ENCODE measurements at places on chromosomes 2 and 18. TPM values are rescaled to one million over a fixed set of nuclear protein-coding genes. Genes with fewer than 3 reads are reported as not detected.

Gene C2orf78
- total RNA-seq: not detected

Gene DSG2
- total RNA-seq: 25.6 TPM

Gene OTOF
- total RNA-seq: 0.44 TPM

Gene FASTKD2
- total RNA-seq: 29.1 TPM

Gene B3GNT2
- 35.0 TPM for total RNA-seq

Gene CIB4
- total RNA-seq: not detected

Gene ABCG5
- total RNA-seq: not detected

Gene SERPINB2
- not detected for total RNA-seq

Gene ZDBF2
- total RNA-seq: 5.9 TPM

Gene RAX
- total RNA-seq: not detected

Gene CELF4
- not detected for total RNA-seq

Gene RAD51AP2
- total RNA-seq: not detected

Gene EML4
- 52.4 TPM for total RNA-seq

Gene COL3A1
- 198 TPM for total RNA-seq

Gene CFAP221
- total RNA-seq: 1.3 TPM

Gene CAPN14
- 0.22 TPM for total RNA-seq

Gene TCF4
- 218 TPM for total RNA-seq

Gene RTKN
- 1.8 TPM for total RNA-seq

Gene GKN1
- not detected for total RNA-seq

Gene LINC00305
- not detected for total RNA-seq

Gene DCDC2C
- not detected for total RNA-seq

Gene CROCC2
- total RNA-seq: not detected

Gene AMER3
- not detected for total RNA-seq

Gene SPDYA
- total RNA-seq: 1.5 TPM

Gene L3MBTL4
- 6.0 TPM for total RNA-seq

Gene TMEM182
- 2.0 TPM for total RNA-seq

Gene MFSD2B
- not detected for total RNA-seq

Gene G6PC2
- not detected for total RNA-seq

Gene CPO
- total RNA-seq: 2.4 TPM

Gene GRB14
- 6.8 TPM for total RNA-seq

Gene CCDC88A
- 72.4 TPM for total RNA-seq

Gene POMC
- 6.0 TPM for total RNA-seq

Gene NEB
- total RNA-seq: 1.5 TPM

Gene MAB21L4
- not detected for total RNA-seq

Gene TYMS
- not detected for total RNA-seq

Gene CLEC4F
- not detected for total RNA-seq

Gene CNRIP1
- total RNA-seq: 55.9 TPM

Gene SEPTIN10
- total RNA-seq: 106 TPM

Gene GNAL
- 14.1 TPM for total RNA-seq

Gene ZSWIM2
- total RNA-seq: 0.51 TPM

Gene TRABD2A
- total RNA-seq: 3.6 TPM

Gene TEKT4
- total RNA-seq: not detected

Gene SPATA3
- total RNA-seq: not detected

Gene SOCS6
- 11.5 TPM for total RNA-seq

Gene HIBCH
- total RNA-seq: 27.7 TPM

Gene PAX3
- not detected for total RNA-seq

Gene COLEC11
- total RNA-seq: 1.5 TPM

Gene C2orf74
- 27.1 TPM for total RNA-seq

Gene LRATD1
- 1.5 TPM for total RNA-seq

Gene SH2D6
- not detected for total RNA-seq

Gene PIEZO2
- total RNA-seq: 0.85 TPM

Gene BOLL
- total RNA-seq: not detected

Gene NTSR2
- total RNA-seq: not detected

Gene RNF138
- 22.7 TPM for total RNA-seq

Gene ZNF385B
- 2.9 TPM for total RNA-seq

Gene CCDC141
- 5.4 TPM for total RNA-seq

Gene REEP1
- 0.17 TPM for total RNA-seq

Gene CAPN10
- total RNA-seq: 15.5 TPM

Gene CXCR1
- total RNA-seq: 2.3 TPM

All from subcutaneous adipose tissue (tissue), 4 donors.